HCT116 (cell line): ENCODE measurements at places on chromosomes 4 and X. TPM values are rescaled to one million over a fixed set of nuclear protein-coding genes. Genes with fewer than 3 reads are reported as not detected.

Gene TBX22
- not detected for total RNA-seq

Gene CENPVL2
- not detected for total RNA-seq

Gene OTUD5
- 42.6 TPM for total RNA-seq

Gene CSN1S1
- not detected for total RNA-seq

Gene GLRB
- total RNA-seq: not detected

DNA sequence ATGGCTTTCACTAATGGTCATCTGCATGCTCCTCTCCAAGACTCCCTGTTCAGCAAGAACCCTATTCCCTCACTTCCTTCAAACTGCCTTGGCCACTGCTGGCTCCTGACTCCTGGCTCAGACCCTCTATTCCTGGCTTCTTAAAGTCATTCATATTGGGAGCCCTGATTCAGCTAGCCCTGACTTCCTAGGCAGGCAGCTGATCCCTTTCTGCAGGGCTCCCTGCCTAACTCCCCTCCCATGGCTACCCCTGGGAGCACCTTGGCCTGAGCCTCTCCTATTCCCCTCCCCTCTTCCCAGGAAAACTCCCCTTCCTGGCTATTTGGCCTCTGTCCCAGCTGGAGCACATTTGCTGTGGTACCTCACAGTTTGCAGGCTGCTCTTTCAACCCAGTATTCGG lies 154.9 kb upstream of the PJA1 start:
- no peak overlapping the region for H3K27ac ChIP-seq
- DNase-seq: no peak
- H3K27me3 ChIP-seq: no peaks in the 10 kb centered on the region
- H3K36me3 ChIP-seq: no peaks in the 10 kb centered on the region

DNA sequence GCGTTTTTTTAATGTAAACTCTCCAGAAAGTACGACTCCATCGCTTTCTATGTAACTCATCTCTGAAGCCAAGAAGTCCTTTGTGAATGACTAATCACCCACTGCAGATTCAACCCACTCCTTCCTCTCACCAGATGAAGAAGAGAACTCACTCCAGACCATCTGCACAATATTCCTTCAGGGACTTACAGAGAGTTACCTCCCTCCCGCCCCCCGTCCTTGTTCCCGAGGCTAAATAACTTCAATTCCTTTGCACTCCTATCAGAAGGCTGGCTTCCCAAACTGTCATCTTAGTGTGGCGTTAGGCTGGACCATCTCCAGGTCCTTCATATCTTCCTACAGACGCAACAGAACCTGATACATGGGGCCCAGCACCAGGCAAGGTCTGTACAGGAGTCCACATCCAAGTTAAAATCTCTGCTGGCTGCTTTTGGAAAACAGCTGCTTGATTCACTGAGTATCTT lies 82.4 kb downstream of the AFAP1 start:
- H3K4me3 ChIP-seq: no peak overlapping the region
- no peak overlapping the region for H3K27ac ChIP-seq
- no peaks in the 10 kb centered on the region for H3K4me1 ChIP-seq
- no peak for DNase-seq

DNA sequence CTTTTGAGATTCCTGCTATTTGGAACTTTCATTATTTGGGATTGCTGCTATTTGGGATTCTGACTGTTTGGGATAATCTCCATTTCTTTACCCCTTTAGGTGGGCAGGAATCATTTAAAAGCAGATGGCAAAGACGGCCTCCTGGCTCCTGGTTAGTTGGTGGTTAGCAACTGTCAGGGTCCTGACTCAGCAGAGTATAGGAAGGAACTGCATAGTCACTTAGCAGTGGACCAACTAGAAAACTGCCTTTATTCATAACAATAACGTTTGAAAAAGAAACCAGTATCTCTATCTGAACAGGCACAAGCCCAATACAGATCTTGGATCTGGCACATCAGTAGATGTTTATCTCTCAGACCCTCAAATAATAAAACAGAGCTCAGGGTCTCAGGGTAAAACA lies 469.7 kb upstream of the FGF16 start:
- no peak overlapping the region for H3K4me3 ChIP-seq
- no peak overlapping the region for H3K27ac ChIP-seq
- H3K36me3 ChIP-seq: no peaks in the 10 kb centered on the region

- DNase-seq: no peak
- no peaks in the 10 kb centered on the region for H3K36me3 ChIP-seq
- no peak overlapping the region for H3K4me3 ChIP-seq
- H3K27ac ChIP-seq: no peak overlapping the region
Measured at GRCh38 chr4:11869191-11869870, 440.6 kb upstream of the HS3ST1 start.

- no peaks in the 10 kb centered on the region for H3K27me3 ChIP-seq
- no peak overlapping the region for H3K27ac ChIP-seq
- H3K4me1 ChIP-seq: no peaks in the 10 kb centered on the region
Measured at GRCh38 chr4:95601356-95601755, 52.6 kb upstream of the UNC5C start.

- no peaks in the 10 kb centered on the region for H3K36me3 ChIP-seq
- H3K4me3 ChIP-seq: no peak overlapping the region
- no peak for DNase-seq
- H3K27ac ChIP-seq: no peak overlapping the region
- H3K4me1 ChIP-seq: no peaks in the 10 kb centered on the region
Measured at GRCh38 chr4:14539246-14539645, 463.0 kb upstream of the CPEB2 start.

- no peak for DNase-seq
- no peak overlapping the region for H3K4me3 ChIP-seq
- no peak overlapping the region for H3K27ac ChIP-seq
- H3K4me1 ChIP-seq: peaks cover 8% of the 10 kb centered on the region
- no peaks in the 10 kb centered on the region for H3K36me3 ChIP-seq
Measured at GRCh38 chr4:185576962-185577950, 41.9 kb upstream of the PDLIM3 start.

- H3K36me3 ChIP-seq: no peaks in the 10 kb centered on the region
- no peak overlapping the region for H3K27ac ChIP-seq
- DNase-seq: no peak
- H3K4me1 ChIP-seq: no peaks in the 10 kb centered on the region
- no peak overlapping the region for H3K4me3 ChIP-seq
Measured at GRCh38 chr4:79147251-79147650, 178.6 kb downstream of the NAA11 start.

- no peak overlapping the region for H3K27ac ChIP-seq
- H3K36me3 ChIP-seq: no peaks in the 10 kb centered on the region
- no peak overlapping the region for H3K4me3 ChIP-seq
- no peaks in the 10 kb centered on the region for H3K4me1 ChIP-seq
Measured at GRCh38 chr4:119748853-119749252, 120.2 kb upstream of the PDE5A start.

- no peaks in the 10 kb centered on the region for H3K4me1 ChIP-seq
- no peak for DNase-seq
- no peaks in the 10 kb centered on the region for H3K36me3 ChIP-seq
- H3K27me3 ChIP-seq: no peaks in the 10 kb centered on the region
- H3K4me3 ChIP-seq: no peak overlapping the region
- no peak overlapping the region for H3K27ac ChIP-seq
Measured at GRCh38 chrX:49237060-49237459, 1.8 kb downstream of the CCDC22 start.

- no peak overlapping the region for H3K27ac ChIP-seq
- DNase-seq: no peak
- H3K27me3 ChIP-seq: no peaks in the 10 kb centered on the region
Measured at GRCh38 chr4:183985786-183986185, 80.7 kb downstream of the STOX2 start.

GRCh38 chr4:152850377-152850776 lies 70.6 kb downstream of the ARFIP1 start:
- DNase-seq: no peak
- H3K4me3 ChIP-seq: no peak overlapping the region
- H3K36me3 ChIP-seq: no peaks in the 10 kb centered on the region
- H3K27me3 ChIP-seq: no peaks in the 10 kb centered on the region
- H3K27ac ChIP-seq: no peak overlapping the region
- H3K4me1 ChIP-seq: no peaks in the 10 kb centered on the region
